ENCODE measurements at places on chromosomes 2 and 18.

DNA sequence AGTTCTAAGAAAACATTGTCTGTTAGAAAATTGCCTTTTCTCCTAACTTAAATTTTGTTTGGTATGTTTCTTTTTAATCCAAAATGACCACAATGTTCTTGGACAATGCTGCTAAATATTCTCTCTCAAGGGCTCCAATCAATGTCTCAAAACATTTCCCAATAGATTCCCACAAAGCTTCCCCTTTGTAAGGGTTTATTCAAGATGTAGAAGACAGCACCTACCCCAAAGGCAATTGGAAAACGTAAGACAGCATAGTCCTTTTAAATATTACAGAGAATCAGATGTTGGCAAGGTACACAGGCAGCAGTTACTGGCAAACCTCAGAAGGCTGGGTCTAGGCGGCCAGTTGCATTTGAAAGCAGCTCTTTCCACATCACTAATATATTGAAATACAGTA is 18.3 kb upstream of the RIF1 start:
- no peak for DNase-seq

GRCh38 chr2:191479680-191480023 is 198.3 kb upstream of the NABP1 start:
- DNase-seq: no peak

DNA sequence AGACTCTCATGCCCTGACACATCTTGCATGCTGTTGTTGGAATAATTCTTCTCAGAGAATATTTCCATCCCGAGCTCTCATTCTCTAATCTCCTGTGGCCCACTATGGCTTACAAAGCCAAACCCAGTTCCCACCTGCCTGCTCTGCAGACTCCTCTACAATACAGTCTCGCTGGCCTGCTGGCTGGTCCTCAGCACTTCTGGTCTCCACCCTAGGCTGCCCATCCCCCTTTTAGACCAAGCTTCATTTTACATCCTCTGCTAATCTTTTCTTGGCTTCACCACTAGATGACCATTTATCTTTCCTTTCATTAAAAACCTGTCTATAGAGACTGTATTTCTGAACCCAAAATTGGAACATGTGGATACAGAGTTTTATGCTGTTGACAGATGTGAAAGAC is 42.5 kb upstream of the YPEL5 start:
- DNase-seq: no peak

DNA sequence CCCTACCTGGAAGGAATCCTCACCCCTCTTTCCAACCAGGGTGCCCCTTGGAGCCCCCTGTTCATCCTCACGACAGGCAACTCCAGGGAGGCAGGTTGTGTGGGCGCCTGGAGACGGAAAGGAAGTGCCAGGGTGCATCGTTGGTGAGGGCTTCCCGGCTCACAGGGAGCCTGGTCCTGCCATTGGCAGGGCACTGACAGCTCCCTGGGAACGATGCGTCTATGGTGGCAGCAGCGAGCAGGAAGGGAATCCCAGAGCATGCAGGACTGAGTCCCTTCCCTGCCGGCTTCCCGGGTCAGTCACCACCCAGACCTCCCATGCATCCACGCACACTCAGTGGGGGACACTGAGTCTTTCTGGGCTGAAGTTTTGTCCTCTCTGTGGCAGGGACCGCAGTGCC is 117.6 kb downstream of the INHBB start:
- no peak for DNase-seq

DNA sequence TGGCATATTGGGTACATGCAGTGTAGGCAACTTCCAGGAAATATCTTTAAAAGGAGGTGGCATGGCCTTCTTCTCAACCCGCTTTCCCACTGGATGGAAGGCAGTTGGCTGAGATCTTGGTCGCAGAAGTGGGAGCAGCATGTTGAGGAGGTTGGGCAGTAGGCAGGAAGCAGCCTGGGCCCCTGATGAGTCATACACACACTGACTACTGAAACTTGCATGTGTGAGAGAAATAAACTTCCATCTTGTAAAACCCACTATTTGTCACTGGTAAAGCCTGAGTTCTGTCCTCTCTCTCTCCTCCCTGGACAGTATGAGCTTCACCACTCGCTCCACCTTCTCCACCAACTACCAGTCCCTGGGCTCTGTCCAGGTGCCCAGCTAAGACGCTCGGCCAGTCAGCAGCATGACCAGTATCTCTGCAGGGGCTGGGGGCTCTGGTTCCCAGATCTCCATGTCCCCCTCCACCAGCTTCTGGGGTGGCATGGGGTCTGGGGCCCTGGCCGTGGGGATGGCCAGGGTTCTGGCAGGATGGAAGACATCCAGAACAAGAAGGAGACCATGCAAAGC is 233.8 kb upstream of the SPRED2 start:
- DNase-seq: no peak

DNA sequence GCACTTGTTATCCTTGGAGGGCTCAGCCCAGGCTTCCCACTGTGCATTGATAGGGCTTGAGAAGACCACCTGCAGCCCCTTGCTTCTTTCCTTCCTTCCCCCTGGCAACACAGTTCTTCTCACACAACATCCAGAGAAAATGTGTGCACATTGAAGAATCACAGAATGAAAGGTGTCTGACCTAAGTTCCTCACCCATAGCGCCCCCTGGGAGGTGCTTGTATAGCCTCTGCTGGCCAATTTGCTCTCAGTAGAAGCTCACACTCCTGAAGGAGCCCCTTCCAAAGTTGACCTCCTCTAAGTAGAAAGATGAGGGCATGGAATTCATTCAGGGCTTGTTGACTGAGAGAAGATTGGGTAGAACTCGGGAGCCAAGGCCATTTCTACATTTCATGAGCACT is 758.4 kb upstream of the KLHL29 start:
- no peak for DNase-seq

DNA sequence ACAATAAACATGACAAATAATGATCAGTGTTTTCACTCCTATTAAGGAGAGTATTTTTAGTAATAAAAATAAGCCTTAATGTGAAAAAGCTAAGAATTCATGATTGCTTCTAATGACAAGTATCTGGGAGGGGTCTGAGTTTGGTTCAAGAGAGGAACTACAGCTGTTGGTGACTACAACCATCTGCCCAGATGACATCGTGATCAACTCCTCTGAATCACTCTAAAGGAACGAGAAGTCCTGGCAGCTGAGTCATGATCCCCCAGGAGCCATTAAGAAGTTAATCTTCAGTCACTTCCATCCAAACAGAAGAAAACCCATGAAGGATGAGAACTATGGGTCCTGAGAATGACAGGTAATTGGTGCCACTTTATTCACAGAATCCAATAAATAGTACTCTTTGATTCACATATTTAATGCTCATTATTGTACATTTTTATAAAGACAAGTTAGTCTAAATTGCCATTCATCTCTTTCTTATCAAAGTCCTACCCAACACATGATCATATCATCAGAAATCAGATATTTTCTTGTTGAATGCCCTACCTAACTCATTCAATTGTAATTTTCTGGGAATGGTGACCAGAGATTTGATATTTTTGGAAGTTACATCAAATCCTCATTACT is 6.8 kb downstream of the TFPI start:
- DNase-seq: no peak

- no peak for DNase-seq
Measured at GRCh38 chr18:63590373-63590772, 3.2 kb downstream of the SERPINB13 start.
